ENCODE measurements at places on chromosomes 13 and 19.

DNA sequence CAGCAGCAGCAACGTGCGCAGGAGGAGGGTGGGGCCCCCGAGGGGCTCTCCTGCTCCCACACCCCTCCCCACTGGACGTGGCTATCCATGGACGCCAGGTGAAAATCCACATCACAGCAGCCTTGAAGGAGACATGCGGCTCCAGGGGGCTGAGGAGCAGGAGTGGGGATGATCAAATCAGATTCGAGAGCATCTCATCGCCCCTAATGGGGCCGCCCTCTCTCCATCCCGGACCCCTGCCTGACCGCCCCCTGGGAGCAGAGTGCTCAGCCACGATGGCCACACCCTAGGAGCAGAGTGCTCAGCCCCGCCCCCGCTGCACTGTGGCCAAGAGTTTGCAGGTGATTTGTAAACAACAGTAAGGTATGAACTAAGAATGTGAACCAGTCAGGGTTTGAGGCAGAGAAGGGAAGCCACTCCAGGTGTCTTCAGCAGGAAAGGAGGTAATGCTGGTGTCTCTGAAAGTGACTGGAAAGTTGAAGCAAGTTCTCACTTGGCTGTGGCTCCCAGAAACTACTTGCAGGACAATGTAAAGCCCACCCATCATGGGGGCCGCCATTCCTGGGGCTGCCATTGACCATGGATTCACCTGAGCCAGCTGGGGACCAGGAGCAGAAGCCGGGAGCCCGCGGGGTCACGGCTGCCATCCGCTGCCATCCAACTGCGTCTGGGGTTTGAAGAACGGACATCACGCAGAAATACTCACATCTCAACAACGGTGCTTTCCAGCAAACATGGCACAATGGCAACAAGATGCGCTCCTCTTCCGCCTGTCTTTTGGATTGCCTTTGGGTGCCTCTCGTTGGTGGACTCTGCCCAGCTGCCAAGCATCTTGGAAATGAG lies 71.8 kb downstream of the SPACA7 start:
- DNase-seq, result no peak

- peak; percentile 82 for DNase-seq
These were observed 10.7 kb upstream of the CEACAM3 start for GRCh38 chr19:41785653-41786052.

DNA sequence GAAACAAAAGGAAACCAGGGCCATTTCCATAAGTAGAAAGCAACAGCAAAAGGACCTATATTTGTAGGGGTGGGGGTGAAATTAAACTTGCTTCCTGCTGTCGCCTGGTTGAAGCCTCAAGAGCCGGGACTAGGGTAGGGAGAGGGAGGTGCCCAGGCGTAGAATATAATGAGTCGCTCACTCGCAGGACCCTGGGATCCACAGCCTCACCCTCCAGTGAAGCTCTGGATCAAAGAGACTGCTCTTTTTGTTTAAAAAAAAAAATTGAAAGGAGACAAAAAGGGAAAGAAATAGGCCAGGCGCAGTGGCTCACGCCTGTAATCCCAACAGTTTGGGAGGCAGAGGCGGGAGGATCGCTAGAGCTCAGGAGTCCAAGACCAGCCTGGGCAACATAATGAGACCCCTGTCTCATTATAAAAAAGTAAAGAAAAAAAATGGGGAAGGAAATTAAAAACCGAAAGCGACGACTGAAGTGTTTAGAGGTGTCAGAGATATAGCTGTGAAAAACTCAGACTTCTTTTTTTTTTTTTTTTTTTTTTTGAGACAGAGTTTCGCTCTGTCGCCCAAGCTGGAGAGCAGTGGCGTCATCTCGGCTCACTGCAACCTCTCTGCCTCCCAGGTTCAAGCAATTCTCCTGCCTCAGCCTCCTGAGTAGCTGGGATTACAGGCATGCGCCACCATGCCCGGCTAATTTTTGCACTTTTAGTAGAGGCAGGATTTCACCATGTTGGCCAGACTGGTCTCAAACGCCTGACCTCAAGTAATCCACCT lies 10.9 kb upstream of the ADGRE5 start:
- no peak for DNase-seq

DNA sequence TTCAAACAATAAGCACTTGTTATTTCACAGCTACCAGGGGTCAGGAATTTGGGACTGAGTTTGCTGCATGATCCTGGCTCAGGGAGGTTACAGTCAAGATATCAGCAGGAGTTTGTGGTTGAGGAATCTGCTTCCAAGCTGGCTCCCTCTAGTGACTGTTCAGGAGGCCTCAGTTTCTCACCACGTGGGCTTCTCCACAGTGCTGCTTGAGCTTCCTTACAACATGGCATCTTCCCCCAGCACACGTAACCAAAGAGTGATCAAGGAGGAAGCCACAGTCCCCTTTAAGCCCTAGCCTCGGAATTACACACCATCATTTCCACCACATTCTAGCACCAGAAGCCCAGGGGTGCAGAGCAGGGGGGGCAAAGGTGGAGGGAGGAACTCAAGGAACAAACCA lies 28.8 kb downstream of the CELF5 start:
- DNase-seq, result no peak

Data from H54 (cell line).